Stimulated activated CD4-positive, alpha-beta T cell treated with anti-CD3 and anti-CD28 coated beads, Interleukin-15, amount 100 ng/mL, for 1 hour (primary cell): ENCODE measurements at places on chromosomes 12 and 14.

- no peak for DNase-seq
Observed at GRCh38 chr14:46057799-46058198, 593.8 kb downstream of the RPL10L start.

DNA sequence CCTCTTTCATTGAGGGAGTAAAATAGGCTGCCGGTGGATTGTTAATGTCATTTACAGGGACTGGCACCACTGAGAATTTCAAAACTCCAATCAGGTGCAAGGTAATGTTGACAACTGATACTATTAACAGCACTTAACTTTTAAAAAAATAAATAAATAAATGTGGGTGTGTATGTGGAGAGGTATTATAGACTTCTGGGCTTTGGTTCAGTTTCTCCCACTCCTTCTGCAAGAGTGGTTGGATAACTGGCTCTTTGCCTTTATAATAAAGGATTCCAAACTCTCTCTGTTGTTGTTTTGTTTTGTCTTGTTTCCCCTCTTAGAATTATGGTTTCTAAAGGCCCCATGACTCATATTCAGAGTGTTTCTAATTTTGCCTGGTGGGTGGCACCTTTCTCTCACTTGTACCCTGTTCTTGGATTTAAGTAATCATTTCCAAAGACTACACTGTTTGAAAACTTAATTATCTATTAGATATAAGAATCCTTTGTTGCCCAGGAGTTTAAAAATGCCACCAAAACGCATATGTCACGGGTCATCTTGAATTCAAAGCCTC is 151.6 kb upstream of the ARID2 start:
- DNase-seq: no peak

- DNase-seq: no peak
Observed at GRCh38 chr12:21697904-21698630, 40.4 kb upstream of the LDHB start.

DNA sequence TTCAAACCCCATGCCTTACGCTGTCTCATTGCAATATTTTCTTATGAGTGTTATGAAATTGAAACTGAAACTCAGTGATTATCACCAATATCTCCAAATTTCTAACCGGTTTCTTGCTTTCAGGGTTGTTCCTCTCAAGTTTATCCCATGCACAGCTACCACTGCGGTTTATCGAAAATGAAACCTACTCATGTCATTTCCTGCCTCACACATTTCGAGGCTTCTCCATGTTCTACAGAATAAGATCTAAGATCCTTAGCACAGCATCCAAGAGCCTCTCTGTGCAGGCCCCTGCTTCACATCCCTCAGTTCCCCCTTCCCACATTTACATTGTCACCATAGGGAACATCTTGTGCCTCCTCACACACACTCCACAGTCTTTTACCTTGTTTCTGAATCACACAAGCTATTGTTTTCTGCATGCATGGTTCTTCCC is 45.5 kb upstream of the FAR2 start:
- DNase-seq: peak; percentile 2

DNA sequence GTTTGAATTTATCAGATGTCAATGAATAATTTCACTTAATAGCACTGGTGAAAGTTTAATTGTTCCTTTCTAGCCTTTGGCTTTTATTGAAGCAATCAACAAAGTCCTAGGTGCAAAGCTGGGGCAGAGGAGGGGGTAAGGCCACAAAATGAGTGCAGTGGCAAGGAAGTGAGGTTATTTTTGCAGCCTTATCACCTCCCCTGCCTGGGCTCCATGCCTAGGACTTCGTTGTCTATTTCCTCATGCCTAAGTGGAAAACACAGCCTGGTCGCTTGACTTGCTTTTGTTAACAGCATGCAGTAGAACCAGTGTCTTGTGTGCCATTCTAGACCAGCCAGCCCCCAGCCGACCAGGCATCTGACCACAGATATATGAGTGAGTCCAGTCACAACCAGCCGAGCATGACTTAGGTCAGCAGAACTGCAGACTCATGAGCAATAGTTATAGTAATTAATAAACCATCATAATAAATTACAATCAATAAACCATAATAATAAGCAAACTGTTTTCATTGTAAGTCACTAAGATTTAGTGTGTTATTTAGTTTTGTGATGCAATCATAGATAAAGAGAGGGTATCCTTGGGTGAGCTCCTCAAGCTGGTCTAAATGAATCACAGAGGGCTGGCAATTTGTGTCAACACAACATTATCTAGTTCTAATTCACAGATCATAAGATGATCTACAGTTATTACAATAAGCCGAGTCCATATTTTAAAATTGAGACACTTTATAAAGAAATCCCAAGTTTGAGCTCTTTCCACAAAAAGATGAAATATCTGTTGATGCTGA is 156.8 kb downstream of the GLT1D1 start:
- no peak for DNase-seq

DNA sequence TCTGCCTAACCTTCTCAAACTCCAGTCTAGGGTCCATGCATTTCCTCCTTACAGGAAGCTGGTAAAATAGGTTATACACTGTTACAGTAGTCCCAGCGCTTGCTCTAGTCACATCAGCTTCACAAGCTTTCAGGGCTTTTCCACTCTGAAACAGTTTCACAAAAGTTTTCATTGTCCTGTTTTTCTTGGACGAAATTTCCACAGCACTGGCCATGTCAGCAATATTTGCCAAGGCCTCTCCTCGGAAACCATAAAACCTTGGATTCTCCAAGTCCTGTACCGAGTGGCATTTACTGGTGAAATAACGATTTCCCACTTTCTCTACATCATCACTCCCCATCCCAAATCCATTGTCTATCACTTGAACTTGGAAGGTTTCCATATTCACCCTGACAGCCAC is 2.1 kb downstream of the MLH3 start:
- DNase-seq: no peak

DNA sequence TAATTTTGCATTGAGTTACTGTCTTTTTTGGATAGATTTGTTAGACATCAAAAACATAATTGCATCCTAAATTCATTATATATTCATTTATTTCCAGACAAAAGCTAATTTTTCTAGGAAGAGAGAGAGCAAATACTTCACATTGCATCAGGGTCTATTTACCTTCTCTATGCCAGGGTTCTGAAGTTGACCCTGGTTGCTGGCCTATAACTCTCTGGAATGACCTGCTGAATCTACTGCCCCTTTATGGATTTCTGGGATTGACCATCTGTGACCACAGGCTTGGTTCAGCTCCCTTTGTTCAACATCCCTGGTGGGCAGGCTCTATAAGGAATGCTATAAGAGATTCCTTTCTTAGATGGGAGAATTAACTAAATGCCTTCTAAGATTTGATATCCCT is 414.8 kb upstream of the STXBP6 start:
- DNase-seq: no peak

DNA sequence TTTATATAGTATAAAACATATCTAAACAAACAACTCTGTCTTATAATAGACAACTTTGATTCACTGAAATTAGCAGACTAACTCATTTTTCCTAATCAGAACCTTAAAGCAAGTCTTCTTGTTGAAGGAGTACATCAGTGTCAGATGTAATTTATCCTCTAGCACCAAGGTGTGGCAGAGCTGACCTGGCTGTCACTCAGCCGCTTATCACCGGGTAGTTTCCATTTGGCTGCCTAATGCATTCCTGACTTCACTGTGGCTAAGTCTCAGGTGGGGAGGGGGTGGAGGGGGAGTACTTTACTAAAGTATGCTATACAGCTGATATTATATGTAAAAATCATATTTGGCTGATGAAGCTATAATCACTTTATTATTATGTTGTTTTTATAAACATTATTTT is 339.9 kb upstream of the RGS6 start:
- no peak for DNase-seq

- no peak for DNase-seq
Observed at GRCh38 chr14:101575581-101575980, 14.3 kb downstream of the DIO3 start.

DNA sequence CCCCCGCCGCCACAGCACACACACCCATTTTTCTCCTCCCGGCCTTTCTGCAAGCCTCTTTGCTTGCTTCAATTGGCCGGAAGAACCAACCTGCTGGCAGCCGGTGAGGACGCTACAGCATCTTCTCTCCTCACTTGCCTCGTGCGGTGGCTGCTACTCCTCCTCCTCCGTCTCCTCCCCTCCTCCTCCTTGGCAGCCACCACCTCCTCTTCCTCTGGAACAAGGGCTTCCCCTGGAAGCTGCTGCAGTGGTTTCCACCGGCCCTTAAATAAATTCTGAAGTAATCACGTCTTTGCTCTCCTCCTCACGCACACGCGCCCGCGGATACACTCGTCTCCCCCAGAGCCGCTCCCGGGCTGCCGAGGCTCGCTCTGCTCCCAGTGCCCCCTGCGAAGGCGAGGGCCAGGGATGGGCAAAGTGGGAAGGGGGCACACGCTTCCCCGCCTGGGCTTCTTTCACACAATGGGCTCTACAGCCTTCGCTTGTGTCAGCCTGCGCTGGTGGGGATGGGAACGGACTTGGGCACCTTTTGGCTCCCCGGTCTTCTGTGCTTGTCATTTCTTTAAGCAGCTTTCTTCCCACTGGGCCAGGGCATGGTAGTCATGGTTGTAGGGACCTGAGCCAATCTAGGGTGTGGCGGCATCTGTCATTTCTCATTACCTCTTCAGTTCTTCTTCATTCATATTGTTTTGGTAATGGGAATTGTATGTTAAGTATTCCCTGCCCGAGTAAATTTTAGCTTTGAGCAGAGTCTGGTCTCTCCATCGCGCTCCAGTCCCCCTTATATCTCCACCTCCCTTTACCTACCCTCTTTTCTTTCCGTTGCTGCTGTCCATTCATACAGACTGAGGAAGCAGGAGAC is at the start of gene PPFIA2:
TSS of gene PPFIA2 (minus strand) at position 161 of the 862 bp plus-strand sequence.
- DNase-seq: no peak

- DNase-seq: no peak
Observed at GRCh38 chr14:67358924-67359774, 455 bp downstream of the ATP6V1D start.
